ENCODE measurements at places on chromosomes 1 and 21.

GRCh38 chr1:59083946-59084865 lies 212.7 kb upstream of the FGGY start:
- DNase-seq, result no peak

GRCh38 chr1:208688656-208689315 lies 444.6 kb upstream of the PLXNA2 start:
- DNase-seq, result no peak

DNA sequence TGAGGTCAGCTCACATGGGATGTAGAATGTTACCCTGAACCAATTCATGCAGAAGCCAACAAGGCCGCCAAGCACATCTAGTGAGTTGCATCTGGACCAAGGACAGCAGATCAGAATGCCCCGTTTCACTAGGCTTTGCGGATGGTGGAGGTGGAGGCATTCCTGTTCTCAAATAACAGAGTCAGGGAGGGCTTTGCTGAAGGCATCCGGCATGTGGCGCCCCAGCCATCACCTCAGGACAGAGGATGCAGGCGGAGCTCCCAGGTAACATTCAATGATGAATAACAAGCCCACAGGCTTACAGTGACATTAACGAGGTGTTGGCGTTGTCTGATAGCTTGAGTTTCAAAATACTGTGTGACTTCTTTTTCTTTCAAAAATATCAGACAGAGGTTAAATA lies 476.2 kb downstream of the CAMTA1 start:
- no peak for DNase-seq

GRCh38 chr1:47361380-47361779 lies 27.8 kb downstream of the CMPK1 start:
- DNase-seq, result no peak

DNA sequence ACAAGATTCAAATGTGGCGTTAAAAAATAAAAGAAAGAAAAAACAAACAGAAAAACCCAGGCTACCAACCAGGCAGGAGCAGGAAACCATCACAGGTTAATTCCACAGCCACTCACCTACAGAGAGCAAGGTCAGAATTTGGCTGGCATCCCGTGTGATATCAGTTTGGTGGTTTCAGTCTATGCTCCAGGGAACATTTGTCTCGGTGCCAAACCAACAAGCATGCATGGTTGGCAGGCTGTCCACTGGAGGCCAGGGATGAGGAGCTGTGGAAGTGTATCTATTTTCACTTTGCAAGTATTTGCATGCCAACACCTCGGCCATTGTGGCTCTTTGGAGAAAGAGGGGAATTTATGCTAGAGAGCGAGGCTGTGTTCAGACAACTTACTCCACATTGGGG lies 53.1 kb upstream of the PROX1 start:
- no peak for DNase-seq

DNA sequence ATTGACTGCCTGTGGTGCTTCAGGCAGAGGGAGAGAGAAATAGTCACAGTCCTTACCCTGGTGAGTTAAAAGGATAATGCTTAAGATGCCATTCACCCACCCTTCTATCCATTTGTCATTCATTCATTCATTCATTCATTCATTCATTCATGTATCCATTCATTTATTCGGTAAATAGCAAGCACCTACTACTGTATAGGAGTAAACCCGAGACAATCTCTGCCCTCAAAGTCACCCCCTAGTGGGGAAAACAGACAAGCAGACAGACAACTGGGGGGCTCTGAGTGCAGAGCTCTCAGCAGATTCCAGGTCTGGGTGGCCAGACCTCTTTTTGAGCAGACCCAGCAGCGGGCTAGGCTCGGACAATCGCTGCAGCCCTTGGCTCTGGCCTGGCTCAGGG lies 14.1 kb upstream of the ACTL8 start:
- no peak for DNase-seq

Measured in fibroblast of the conjunctiva (primary cell).